ENCODE measurements at places on chromosomes 3 and 15.

DNA sequence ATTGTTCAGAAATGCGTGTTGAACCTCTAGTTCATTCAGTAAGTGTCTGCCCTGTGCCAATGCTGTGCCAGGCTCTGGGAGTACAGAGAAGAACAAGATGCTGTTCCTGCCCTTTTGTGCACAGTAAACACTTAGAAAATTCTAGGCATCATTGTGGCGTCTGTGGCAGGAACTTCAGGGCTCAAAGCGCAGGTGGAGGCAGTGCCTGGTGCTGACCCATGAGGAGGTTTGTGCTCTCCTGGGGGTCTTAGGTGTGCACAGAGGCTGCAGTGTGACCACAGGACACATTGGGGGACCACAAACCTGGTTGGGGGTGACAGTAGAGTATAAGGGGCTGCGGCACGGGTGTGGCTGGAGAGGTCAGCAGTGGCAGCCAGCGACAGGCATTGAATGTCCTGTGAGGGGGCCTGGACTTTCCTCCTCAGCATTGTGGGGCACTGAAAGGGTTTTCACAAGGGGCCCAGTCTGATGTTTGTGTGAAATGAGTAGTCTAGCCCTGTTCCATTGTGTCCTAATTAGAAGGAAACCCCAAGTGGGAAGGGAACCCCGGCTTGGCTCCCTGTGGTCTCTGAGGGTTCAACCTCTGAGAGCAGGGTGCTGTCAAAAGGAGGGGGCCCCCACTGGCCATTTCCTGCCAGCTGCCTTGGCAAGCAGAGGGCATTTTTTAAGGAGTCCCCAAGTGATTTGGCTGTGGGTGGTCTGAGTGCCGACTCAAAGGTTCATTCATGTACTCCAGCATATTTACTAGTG lies 20.9 kb downstream of the MRAS start:
- DNase-seq: no peak

DNA sequence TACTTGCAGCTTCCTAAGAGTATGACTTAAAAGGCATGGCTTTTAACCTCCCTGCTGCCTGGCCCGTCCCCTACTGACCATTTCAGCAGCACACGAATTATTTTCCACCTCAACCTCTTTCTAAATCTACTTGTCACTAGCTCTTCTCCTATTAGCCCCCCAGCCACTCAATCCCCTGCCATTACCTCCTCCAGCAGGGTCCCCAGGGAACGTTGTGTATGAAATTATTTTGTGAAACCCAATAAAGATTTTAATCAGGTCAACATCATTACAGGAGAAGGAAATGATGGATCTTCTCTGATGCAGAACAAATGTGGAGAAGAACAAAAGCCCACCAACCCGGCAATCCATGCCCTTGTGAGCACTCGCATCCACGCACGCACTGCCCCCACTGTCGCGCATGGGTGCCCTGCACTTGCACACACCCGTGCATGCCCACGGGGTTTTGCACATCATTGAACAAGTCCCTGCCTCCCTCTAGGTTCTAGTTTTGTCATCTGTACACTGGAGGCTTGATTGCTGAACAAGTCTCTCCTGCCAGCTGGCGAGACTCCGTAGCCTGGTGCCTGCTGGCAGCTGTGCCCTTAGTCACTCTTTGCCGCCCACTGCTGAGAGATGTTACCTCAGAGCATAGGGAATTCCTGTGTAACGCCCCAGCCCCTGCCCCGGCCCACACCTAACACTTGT lies 51.6 kb downstream of the LINGO1 start:
- DNase-seq: no peak

- DNase-seq: no peak
Measured at GRCh38 chr15:83845230-83845629, 191.3 kb downstream of the ADAMTSL3 start.

DNA sequence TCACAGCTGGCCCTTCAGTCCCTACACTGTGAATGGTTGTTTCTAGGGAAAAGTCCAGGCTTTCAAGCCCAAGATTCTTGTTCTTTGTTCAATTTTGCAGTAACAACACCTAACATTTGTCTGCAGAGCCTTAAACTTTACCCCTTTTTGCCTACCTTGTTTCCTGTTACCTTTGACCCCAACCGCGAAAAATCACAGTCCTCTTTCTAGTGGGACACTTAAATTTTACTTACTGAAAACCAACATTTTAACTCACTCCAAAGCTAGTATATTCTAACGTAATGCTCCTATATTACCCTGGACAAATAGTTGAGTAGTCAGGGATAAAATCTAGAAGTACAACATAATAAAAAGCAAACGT lies 649 bp upstream of the PIK3CB start:
- DNase-seq: no peak

DNA sequence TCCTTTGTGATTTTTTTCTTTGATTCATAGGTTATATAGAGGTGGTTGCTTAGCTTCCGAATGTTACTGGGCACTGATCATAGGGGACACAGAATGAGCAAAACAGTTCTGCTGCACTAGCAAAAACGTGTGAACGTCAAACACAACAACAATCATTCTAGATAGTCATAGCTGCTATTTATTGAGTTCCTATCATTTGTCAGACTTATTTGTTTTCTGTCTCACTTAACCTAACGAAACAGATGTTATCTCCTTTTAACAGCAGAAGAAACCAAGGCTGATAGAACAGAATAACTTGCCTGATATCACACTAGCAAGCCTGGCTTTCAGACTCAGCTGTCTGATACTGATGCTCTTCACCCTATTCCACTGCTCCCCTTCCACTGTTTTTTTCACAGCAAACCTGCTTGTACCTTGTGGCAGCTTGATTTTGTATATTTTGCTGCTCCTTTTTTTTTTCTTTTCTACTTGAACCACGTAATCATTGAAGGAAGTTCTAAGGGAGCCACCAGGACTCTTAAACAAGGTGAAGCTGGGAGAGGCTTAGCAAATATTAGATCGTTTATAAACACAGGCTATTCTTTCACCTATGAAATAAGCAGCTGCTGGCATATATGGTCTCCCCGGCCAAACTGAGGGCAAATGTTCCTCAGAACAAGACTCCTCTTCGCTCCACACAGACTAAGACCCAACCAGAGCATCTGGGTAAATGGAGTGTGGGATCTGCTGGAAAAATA lies 78.8 kb downstream of the MCF2L2 start:
- no peak for DNase-seq

DNA sequence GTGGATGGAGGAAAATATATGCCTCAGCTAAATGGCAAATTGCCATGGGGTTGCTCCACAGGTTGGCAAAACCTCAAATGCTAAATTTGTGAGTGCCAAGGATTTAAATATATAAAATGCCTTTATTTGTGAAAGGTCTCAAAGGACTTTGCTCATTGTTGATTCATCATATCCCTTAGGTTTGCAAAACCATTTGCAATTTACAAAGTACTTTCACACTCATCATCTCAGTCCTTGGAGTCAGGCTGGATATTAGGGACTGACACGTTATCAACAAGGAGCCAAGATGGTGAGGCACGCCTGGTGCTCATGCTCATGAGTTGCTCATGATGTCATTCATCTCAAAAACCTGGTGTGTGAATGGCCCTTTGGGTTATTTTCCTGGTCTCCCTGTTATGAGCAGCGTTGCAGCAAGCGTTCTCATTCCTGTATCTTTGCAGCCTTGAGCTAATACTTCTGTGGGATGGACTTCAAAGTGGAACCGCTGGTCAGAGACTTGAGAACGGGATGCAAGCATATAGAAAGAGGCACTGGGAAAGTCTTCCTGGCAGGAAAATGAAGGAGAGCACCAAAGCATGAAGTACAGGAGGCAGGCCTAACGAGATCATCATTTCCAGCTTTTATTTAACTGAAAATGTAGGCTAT lies 66.0 kb downstream of the MYO1E start:
- no peak for DNase-seq

DNA sequence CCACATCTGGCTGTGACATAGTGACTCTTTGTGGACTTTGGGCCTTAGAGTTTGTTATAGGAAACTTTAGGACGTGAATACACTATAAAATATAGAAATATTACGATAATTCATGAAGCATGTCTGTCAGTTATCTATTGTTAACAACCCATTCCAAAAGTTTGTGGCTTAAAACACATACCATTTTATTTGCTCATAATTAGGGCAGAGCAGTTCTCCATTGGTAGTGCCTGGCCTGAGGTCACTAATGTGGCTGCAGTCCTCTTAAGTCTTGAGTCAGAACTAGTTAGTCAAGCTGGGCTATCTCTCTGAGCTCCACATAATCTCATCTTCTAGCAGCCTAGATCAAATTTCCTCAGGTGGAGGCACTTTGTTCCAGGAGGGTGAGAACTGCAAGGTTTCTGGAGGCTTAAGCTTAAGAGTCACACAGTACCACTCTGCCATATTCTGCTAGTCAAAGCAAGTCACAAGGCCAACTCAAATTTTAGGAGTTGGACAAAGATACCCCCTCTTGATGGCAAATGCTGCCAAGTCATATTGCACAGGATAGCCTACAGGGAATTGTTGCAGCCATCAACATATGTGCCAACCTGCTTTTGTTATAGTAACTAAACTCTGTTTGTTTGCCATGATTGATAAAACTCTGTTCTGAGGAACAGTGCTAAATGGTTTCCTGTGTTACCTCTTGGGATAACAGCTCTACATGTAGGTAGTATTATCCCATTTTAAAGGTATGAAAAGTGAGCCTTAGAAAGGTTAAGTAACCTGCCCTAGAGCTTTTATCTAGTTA lies 8.7 kb downstream of the ATXN7 start:
- no peak for DNase-seq

- peak; percentile 38 for DNase-seq
Measured at GRCh38 chr3:183822631-183823030, 2.7 kb downstream of the MAP6D1 start.

DNA sequence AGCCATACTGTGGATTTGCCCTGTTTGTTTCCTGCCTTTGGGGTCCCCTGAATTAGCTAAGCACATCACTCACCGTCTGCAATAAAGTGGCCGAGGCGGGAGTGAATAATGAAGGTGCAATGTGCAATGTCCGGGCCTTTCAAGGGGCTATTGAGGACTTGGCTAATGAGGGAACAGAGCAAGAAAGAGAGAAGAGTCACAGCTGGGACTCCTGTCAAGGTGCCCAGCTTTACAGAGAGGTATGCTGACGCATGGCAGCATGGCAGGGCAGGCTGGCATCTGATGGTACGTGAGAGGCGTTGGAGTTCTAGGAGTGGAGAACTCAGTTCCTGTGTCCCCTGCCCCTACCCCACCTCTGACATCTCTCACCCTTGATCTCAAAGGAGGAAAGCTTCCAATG lies 13.8 kb upstream of the ATP2B2 start:
- DNase-seq: no peak

DNA sequence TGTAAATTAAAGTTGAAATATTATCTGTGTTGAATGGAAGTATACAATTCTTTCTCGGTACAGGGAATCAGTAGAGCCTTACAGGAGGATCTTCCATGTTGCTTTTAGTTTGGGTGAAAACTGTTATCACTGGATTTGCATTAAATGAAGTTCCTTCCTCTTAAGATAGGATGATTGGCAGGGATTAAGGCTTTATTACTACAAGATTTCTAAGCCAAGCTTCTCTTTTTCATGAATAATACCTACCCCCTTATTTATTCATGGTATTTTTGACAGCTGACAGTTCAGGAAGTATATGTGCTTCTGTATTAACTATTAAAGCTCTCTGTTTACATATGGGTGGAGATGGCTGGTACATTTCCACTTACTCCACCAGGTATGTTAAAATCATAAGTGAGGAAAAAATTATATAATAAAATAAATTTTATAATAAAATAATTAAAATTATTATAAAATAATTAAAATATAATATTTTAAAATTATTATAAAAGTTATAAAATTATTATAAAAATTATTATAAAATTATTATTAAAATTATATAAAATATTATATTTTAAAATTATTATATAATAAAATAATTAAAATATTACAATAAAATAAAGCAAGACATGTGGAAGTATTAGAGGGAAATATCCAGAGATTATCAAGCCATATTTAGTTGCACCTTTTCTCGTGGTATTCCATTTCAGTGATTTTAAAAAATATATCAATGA lies 332.9 kb downstream of the ROBO2 start:
- DNase-seq: no peak

GRCh38 chr3:31086148-31086547 lies 191.7 kb upstream of the GADL1 start:
- no peak for DNase-seq

- DNase-seq: no peak
Measured at GRCh38 chr15:78977091-78977571, 32.3 kb upstream of the CTSH start.

DNA sequence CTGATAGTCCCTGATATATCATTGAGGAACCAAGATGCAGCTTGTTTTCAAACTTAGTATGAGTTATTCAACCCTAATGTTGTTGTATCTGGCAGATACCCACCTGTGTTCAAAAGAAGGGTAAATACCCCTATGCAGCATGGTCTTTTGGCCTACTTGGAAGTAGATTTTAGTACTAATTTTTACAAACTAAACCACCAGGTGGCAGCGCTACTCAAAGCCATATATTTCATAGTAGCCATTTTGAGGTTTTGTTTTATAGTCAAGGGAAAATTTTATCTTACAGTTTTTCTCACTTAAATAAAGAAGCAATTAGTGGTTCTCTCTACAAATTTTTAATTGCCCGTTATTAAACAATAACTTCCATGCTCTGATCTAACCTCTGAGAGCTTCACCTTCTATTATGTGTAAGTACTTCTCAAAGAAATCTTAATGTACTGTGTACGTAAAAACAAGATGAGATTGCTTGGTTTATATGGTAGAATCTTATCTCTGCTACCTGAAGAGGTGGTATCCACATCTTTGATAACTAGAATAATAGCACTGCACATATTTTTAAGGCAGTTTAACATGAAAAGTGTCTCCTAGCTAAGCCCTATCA lies 31.5 kb upstream of the MLF1 start:
- DNase-seq: peak; percentile 42

DNA sequence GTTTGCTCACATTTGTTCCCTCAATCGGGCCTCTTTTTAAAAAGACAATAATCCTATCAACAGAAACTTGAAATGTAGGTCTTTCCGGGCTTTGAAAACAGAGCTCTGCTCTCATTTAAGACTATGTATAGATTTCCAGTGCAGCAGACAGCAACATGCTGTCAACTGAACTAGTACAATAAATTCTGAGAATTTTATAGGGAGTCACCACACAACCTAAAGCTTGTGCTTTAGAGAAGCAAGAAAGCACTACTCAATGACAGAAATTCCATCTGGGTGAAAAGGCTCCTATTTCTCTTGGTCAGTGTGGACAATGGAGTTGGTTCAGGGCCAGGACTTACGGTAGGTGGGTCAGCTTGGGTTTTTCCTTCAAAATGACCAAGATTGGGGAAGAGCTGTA lies 583.5 kb downstream of the ROBO1 start:
- DNase-seq: no peak

DNA sequence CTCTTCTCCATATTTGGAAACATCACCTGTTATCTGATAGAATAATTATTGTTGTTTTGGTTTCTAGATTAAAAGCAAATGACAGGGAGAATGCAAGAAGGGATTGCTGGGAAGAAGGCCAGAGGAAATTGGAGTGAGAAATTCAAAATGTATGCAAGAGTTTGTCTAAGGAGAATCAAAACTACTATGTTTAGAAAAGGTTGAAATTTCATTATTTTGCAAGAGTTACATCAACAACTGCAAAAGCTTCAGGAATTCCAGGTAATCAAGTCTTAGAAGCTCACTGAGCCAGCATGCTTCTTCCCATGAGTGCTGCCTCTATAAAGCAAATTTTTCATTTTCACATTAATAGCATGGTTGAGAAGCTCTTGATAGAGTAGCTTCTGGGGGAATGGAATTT lies 177.2 kb upstream of the GBE1 start:
- DNase-seq: no peak

- DNase-seq: no peak
Measured at GRCh38 chr15:95897651-95898050, 432.8 kb upstream of the NR2F2 start.

- DNase-seq: no peak
Measured at GRCh38 chr3:78894787-78895186, 873.0 kb downstream of the ROBO1 start.
